ENCODE measurements at places on chromosomes 6 and 20.

DNA sequence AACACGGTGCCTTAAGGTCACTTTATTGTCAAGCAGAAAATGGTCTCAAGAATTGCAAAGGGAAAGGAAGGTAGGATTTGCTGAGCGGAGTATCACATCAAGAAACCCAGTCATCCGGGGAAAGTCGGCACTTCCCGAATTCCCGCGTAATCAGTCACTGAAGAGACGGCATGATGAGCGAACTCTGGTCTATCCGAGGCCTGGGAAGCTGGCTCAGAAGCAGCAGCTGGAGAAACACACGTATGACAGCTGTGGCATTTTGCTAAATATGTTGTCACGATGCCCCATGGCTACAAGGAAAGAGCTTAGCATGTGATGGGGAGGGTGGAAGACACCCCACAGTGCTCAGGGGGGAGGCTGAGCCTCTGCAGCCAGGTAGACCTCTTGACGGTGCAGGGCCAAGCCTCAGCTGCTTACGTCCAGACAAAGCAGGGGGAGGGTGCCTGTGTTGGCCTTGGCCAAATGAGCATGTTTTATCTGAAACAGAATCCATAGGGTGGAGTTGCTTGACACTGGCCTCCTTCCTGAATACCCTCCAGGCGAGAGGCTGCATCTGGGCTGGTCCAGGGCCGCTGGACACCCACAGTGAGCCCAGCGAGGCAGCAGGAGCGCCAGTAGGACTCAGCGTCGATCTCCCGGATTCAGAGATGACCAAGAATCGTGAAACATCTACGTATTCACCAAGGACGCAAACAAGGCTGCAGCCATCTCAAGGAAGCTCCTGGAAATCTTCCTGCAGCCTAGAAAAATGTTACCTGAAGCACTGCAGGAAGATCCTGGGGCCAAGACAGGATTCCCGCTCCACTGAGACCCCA, 118.8 kb upstream of the AFDN start:
- no peak for DNase-seq

DNA sequence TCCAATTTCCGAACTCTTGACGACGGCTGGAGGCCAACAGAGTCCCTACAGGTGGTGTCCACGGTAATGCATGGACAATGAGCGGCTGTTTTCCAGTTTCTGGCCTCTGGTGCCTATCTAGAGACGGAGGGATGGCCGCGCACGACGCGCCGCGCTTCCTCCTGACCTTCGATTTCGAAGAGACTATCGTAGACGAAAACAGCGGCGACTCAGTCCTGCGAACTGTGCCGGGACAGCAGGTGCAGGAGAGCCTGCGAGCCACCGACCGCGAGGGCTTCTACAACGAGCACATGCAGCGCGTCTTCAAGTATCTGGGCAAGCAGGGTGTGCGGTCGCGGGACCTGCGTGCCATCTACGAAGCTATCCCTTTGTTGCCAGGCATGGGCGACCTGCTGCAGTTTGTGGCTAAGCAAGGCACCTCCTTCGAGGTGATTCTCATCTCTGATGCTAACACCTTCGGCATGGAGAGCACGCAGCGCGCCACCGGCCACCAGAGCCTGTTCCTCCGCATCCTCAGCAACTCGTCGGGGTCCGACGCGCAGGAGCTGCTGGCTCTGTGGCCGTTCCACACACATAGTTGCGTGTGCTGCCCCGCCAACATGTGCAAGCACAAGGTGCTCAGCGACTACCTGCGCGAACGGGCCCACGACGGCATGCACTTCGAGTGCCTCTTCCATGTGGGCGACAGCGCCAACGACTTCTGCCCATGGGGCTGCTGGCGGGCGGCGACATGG, 169.4 kb downstream of the CDK19 start:
- DNase-seq = no peak

- no peak for DNase-seq
Measured at GRCh38 chr6:100202417-100203194, 208.6 kb upstream of the MCHR2 start.

DNA sequence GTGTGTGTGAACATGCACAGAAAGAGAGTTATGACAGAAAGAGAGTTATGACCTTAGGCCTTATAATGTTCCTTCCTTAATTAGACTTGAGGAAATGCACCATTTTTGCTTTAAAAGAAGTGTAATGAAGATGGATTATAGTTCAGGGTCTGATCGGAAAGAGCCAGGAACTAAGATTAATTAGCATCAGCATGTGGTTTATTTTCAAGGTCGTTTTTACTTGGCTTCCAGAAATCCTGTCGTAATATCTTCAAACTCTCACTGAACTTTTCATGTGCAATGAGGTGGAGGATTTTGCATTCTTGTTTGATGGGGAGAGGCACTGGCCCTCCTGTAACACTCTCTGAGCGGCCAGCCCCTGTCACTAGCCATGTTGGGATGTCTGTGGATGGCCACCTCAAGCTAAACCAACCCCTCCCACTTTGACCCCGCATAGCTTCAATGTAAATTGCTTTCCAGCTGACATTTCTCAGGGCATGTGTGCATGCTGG, 116.8 kb downstream of the CDC5L start:
- DNase-seq = no peak

GRCh38 chr6:47603995-47604394, 94.4 kb upstream of the ADGRF4 start:
- DNase-seq = no peak

DNA sequence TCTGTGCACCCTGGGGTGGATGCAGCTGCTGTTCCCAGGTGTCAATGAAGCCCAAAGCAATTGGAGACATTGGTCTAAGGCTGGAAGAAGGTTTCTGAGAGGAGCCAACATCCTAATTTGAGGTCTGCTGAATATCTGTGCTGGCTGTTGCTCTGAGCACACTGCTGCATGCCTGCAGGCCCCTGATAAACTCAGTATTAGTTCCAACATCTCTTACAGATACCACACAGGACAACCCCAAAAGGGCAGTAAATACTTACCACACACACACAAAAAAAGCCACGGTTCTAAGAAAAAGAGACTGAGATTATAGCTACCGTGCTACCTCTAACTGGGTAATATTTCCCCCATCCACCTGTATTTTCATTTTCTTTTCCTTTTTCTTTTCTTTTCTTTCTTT, 164.3 kb upstream of the SOX4 start:
- DNase-seq = no peak

- no peak for DNase-seq
Measured at GRCh38 chr20:30511322-30512030, 746.0 kb upstream of the DEFB115 start.

DNA sequence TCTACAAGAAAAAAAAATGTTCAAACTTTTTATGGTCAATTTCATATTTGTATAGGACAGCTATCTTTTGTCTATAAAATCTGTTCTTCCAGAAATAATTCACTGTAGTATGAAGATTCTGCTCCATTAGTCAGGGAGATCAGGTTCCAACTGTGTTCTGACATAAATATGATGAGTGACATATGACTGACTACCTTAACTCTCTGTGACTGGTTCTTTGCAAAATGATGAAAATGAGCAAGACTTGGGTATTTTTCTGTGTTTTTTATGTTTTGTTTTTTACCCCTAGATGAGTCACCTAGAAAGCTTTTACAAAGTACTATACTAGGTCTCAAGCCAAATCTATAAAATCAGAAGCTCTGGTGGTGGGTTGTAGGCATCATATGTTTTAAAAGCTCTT, 229.6 kb downstream of the MMUT start:
- no peak for DNase-seq

- DNase-seq = no peak
Measured at GRCh38 chr6:29509711-29510110, 22.0 kb upstream of the MAS1L start.

GRCh38 chr20:9068233-9068801, 570 bp upstream of the PLCB4 start:
- peak; percentile 75 for DNase-seq

- no peak for DNase-seq
Measured at GRCh38 chr6:142009647-142010046, 123.1 kb upstream of the GJE1 start.

- DNase-seq = no peak
Measured at GRCh38 chr20:61784801-61785566, 280.7 kb downstream of the TAF4 start.

DNA sequence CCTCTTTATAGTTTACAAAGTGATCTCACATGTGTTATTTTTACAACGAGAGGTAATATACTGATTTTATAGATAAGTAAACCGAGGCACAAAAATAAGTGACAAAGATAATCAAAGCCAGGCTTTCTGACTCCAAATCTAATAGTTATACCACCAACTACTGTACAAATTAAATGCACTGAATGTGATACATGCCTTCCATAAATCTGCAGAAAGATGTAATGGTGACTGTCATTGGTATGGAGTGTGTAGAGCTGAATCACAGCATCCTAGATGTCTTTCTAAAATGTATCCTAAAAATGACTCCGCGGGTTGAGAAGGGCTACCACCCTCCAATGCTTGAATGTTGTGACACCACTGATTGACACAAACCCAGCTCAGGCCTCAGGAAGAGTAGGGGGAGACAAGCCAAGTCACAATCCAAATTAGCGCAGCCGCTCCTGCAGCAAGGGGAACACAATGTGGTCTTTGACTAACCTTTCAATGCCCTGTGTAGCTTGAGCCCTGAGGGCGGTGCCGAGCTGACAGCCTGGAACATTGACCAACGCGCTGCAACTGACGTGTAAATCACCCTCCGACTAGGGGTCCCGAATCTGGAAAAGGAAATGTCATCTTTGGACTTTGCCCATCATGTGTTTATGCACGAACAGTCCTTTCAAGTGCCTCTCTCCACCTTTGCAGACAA, 136.8 kb downstream of the OLIG3 start:
- no peak for DNase-seq

DNA sequence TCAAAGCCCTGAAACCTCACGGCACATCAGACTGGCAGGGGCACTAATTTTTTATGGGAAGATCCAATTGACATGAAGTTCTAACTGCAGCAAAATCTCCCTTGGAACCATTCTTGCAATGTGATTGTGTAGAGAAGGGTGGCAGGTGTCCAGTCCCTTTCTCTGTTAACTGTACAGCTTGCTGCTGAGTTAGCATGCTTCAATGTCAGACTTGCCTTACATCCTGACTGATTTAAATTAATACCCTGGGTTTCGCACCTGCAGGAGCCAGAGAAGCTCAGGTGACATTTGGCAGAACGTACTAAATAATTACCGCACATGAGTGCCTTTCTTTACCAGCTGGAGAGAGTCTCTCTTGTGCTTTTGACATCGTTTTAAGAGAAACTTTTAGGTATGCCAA, 123.0 kb downstream of the DOK5 start:
- DNase-seq = no peak

DNA sequence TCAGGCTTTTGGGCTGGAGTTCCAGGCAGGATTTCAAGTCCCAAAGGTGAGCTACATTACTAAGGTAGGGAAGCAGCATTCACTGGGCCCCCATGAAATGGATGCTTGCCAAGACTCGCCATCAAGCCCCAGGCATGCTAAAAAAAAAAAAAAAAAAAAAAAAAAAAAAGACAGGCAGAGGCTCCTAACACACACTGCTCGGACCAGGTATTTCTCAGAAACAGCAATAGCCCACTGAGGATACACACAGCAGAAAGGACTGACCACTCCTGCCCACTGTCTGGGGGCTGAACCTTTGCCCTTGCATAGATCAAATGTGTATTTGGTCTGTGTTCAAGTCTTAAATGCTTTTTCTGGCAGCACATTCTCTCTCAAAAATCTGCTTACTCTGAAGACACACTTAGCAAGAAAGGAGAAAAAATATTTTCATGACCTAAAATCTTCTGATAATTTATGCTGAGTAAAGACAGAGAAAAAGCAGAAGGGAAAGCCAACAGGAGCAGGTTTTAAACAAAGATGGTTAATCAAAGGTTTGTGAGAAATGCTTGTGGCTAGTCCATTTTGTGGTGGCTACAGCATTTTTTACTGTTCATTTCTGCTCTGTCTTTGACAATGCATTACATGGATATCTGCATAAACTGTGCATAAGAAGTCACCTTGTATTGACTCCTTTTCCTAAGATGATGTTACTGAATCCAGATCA, 37.9 kb upstream of the BEND6 start:
- DNase-seq = no peak

DNA sequence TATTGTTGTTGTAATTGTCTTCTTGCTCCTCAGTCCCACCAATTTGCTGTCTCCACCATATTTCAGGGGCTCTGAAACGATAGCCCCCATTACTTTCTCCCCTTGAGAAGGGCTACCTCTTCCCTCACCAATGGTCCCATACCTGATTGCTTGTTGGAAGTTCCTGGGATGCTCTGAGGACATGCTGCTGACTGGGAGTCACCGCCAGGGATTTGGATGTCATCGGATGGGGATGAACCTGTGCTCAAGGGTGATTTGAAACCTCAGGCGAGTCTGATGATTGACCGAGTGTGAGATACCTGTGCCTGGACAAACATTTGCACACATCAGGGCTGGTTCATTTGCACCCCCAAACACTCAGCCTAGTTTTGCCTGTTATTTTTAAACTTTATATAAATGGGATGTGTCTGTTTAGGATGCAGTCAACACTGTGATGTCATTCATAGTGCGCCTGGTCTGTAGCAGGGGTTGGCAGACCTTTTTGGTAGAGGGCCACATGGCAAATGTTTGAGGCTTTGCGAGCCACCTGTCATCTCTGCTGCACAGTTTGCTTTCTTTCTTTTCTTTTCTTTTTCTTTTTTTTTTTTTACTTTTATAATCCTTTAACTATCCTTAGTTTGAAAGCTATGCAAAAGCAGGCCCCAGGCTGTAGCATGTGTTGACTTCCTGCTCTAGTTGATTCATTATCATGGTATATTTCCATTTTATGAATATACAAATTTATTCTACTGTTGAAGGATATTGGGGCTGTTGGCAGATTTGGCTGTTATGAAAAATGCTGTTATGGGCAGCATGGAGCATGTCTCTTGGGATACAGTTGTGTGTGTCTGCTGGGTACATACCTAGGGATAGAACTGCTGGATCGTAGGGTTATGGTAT, 118.5 kb upstream of the PHACTR3 start:
- no peak for DNase-seq

DNA sequence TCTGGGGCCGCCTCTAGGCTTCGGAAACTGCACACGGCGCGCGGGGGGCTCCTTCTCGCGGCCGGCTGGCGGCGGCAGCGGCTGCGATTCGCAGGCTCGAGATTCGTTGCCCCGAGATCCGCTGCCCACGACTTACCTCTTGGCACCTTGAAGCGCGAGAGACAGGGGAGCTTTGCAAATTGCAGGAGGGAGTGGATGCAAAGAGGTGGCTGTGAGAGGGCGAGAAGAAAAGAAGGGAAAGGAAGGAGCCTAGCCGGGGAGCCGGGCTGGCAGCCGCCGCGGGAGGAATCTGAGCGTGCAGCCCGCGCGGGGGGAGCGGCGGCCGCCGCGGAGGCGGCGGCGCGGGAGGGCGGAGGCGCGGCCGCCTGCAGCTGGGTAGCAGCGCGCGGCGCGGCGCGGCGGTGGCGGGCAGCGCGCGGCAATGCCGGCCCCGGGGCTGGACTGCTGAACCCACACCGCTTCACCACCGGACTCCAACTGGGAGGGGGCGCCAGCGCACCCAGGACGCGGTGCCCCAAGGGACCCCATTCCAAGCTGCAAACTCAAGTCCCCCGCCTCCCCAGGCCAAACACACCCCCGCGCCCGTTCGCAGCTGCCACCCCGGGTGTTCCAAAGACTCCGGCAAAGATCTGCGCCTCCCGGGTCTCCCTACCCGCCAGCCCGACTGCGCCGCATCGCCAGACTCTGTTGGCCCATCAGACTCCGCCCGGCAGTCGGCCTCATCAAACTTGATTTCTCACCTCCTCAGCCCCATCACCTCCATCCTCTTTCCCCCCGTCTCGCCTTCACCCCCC, 44.2 kb upstream of the SUPT3H start:
- peak; percentile 72 for DNase-seq
